Activated T-helper 2 cell treated with anti-CD3 and anti-CD28 coated beads, Interferon-gamma antibody, Interleukin-2, Interleukin-4, amounts not matched to agents 10 μg/mL and 5 μg/mL and 100 μg/mL, durations not matched to agents 14 hours and 24 hours and 36 hours (primary cell): ENCODE measurements at places on chromosomes 11 and 22.

DNA sequence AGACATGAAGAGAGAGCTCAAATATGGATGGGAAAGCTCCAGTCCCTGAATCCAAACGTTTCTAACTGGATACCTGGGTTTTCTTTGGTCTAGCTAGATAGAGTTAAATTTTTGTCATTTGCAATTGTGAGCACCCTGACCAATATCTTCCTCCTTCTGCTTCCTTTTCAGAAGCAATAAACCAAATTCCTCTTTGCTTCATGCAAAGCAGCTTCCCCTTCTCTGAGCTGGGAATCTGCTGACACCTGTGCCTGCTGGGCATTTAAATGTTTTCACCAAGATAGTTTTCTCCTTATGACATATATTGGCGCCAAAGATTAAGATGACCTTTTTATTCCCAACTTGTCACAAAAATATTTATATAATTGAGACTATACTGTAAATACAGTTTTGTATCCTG is 27.9 kb upstream of the PAK1 start:
- DNase-seq, result no peak

- no peak for DNase-seq
Measured at GRCh38 chr11:133901316-133901715, 55.5 kb downstream of the IGSF9B start.

DNA sequence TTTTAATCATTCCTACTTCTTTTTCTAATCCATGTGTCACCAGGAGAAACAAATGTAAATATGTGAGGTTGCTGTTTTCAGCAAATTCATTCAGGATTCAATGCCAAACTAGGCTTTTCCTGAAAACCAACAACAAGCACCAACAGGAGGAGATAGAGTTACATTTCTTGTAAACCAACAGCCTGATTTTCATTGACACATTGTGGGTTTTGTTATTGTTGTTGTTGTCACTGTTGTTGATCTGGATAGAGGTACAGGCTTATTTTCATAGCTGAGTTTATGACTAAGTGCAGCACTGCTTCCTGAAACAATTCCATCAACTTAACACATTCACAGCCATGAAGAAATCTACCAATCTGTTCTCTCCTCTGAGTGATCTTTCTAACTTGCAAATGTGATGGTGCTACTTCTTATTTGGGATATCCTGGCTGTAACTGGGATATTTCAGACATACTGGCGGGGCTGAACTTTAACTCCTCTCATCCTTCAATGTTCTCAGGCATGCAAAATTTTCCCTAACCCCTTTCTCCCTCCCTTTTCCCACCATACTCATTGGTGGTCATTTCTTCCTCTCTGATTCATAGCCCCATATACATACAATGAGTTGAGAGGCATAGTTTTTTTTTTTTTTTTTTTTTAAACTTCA is 65.5 kb downstream of the ME3 start:
- no peak for DNase-seq

- no peak for DNase-seq
Measured at GRCh38 chr11:94332814-94333213, 28.4 kb downstream of the IZUMO1R start.

- DNase-seq, result no peak
Measured at GRCh38 chr11:31815711-31816467, 4.8 kb upstream of the PAX6 start.

- DNase-seq, result no peak
Measured at GRCh38 chr22:43313244-43313889, 29.8 kb downstream of the SCUBE1 start.

DNA sequence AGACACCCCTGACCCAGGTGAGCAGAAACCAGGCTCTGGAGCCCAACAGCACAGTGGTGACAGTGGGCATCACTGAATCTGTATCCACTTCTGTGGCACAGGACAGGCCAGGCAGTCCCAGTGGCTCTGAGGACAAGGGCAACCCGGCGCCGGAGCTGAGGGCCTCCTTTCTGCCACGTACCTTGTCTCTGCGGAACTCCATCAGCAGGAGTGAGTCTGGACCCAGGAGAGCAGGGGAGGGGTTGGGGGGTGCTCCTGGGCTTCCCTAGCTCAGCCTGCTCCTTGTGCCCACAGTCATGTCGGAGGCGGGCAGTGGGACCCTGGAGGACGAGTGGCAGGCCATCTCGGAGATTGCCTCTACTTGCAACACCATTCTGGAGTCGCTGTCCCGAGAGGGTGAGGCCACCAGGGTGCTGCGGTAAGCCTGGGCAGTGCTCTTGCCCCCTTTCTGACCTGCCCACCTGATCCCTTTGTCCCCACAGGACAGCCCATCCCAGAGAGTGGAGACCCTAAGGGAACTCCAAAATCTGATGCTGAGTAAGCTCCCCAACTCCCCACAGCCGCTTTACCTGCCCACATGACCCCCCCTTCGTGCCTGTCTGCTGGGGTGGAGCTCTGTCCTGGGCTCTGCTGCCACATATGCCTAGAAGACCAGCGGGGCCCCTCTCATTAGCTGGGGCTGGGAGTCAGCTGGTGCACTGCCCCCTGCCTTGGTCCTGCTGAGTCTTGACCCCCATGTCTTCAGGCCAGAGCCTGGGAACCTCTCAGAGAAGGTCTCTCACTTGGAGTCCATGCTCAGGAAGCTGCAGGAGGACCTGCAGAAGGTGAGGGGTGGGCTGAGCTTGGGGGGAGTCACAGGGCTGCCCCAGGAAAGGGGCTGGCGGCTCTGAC is 12.0 kb downstream of the SIPA1 start:
- no peak for DNase-seq

GRCh38 chr11:127000291-127000968 is at the start of gene KIRREL3:
TSS of gene KIRREL3 (minus strand) at chr11:127000770.
- DNase-seq, result no peak

DNA sequence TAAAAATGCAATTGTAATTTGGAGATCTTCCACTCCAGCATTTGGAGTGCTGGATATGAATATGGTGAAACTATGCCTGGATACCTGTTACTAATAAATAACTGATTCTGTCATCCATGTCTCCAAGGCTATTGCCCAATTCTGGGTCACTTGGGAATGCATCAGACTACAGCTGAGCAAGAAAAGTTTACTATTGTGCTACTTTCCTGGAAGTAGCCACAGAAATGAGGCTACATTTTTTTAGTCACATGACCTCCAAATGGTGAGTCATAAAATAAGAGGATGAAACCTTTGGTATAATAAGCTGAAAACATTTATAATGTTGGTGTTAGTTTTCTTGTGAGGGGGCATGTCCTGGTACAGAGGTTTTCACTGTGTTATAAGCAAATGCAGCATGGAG is 44.4 kb downstream of the DCDC1 start:
- DNase-seq, result no peak

- DNase-seq, result no peak
Measured at GRCh38 chr22:40326905-40327735, 19.2 kb upstream of the ADSL start.

- no peak for DNase-seq
Measured at GRCh38 chr11:92941676-92942571, 27.5 kb upstream of the MTNR1B start.

DNA sequence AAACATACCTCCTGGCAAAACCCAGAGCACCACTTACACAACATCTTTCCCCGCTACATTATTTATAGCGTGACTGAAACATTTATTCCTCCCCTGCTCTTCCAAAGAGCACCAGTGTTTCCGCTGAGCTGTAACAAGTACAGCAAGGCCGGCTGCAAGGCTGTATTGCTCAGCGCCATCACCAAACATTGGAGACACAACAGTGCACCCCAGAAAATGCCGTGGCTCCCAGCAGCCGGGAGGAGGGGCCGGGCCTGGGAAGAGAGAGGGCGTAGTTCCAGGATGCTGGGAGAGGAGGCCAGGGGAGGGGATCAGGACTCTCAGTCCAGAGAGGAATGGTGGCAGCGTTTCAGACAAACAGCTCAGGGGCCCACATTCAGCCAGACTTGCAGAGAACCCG is 133.2 kb downstream of the DSCAML1 start:
- no peak for DNase-seq
